Right kidney (tissue), 9 donors: ENCODE measurements at places on chromosomes 12 and 14.

DNA sequence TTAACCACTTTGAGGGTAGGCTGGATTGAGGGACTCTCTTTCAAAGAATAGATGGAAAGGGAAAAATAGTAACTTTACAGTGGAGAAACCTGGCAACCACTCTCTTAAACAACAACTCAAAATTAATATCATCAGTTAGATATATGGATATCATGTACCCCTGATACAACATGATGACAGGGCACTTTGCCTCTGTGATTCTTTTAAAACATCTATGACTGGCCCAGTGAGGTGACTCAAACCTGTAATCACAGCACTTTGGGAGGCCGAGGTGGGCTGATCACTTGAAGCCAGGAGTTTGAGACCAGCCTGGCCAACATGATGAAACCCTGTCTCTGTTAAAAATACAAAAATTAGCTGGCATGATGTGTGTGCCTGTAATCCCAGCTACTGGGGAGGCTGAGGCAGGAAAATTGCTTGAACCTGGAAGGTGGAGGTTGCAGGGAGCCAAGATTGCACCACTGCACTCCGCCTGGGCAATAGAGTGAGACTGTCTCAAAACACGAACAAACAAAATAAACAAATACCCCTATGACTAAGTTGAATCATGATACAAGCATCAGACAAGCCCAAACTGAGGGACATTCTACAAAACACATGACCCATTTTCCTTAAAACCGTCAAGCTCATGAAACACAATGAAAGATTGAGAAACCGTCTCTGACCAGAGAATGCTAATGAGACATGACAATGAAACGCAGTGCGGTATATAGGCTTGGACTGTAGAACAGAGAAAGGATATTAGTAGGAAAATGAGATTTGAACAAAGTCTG, 26.4 kb upstream of the SLC7A8 start:
- no peak for DNase-seq

DNA sequence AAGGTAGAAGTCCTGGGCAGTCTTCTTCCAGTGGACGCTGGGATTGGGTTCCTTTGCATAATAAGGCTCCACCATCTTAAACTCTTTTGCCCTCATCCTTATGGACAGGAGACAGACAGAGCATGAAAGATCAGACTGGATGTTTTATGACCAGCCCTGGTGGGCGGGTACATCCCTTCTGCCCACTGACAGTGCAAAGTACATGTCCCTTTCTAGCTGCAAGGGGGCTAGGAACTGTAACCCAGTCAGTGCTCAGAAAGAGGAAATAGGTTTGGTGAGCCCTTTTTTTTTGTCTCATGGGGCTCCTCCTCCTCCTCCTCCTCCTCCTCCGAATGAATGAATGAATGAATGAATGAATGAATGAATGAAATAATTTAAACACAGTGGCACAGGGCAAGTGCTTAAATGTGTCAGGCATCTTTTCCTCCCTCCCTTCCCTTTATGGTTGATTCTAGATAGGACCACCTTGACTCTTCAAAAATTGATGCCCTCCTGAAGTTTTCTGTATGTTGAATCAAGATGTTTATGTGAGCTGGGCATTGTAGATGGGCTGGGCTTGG, 36.4 kb upstream of the HNF1A start:
- no peak for DNase-seq

GRCh38 chr12:54160769-54161480, 27.9 kb downstream of the SMUG1 start:
- peak; percentile 76 for DNase-seq

DNA sequence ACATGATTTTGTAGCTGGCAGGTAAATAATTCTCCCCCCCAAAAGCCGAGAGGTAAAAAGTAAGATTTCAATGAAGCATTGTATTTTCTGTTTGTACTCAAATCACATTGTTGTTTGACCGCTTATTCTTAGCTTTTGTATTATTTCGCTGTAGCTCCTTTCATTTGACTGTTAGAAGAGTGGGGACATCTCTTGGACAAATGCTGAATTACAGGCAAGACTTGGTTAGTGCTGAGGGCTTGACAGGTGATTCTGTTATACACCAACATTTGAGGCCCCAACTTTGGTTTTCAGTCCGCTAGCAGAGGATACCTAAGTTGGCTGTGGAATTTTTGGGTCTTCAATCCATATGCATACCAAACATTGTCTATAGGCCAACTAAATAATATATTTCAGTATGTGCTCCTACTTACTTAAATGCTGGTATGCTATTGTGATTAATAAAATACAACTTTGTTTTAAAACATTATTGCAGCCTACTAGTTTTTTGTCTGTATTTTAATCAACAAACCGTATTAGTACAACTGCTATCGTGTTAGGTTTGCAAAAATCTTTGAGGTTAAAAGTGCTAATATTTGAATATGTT, 102.2 kb downstream of the ERC1 start:
- DNase-seq: peak; percentile 18

GRCh38 chr12:8844665-8845064, 22.2 kb downstream of the A2ML1 start:
- DNase-seq: no peak

DNA sequence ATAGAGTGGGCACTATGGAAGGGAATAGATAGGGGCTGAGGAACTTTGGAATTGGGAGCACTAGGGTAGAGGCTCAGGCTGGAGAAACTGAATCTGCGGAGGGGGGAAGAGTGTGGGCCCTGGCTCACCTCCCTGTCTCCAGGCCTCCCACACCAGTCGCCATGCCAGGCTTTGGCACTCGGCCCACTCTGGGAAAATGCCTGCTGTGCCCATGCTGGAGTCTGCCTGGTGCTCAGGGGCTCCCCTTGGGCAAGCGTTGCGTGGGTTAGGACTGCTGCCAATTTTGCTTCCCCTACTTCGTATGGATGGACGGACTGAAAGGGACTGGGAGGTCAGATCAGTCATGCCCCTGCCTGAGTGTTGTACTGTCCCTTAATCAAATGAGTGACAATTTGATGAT, 34.6 kb upstream of the CISTR start:
- DNase-seq: no peak

DNA sequence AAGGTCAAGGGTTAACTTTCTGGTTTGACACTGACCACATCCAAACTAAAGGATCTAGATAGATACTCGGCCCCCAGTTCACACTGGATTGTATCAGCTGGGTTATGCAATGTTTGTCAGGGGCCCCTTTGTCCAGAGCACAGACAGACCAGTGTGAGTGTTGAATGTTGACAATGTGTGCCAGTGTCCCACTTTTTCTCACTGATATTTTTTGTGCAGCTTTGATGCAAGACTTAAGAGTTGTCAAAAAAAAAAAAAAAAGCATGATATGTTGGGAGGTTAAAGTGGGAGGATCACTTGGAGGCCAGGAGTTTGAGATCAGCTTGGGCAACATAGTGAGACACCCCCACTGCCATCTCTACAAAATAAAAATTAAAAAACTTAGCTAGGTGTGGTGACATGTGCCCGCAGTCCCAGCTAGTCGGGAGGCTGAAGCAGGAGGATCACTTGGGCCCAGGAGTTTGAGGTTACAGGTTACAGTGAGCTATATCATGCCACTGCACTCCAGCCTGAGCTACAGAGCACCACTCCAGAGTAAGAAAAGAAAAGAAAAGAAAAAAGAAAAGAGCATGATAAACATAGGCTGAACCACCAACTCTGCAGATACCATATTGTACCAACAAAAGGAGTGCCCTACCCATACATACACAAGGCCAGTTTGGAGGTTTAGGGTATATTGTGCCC, 97.5 kb downstream of the LGR5 start:
- no peak for DNase-seq

- no peak for DNase-seq
Observed at GRCh38 chr14:79896009-79896408, 315.3 kb downstream of the DIO2 start.

GRCh38 chr12:98635657-98636323, 8.8 kb downstream of the IKBIP start:
- DNase-seq: no peak

DNA sequence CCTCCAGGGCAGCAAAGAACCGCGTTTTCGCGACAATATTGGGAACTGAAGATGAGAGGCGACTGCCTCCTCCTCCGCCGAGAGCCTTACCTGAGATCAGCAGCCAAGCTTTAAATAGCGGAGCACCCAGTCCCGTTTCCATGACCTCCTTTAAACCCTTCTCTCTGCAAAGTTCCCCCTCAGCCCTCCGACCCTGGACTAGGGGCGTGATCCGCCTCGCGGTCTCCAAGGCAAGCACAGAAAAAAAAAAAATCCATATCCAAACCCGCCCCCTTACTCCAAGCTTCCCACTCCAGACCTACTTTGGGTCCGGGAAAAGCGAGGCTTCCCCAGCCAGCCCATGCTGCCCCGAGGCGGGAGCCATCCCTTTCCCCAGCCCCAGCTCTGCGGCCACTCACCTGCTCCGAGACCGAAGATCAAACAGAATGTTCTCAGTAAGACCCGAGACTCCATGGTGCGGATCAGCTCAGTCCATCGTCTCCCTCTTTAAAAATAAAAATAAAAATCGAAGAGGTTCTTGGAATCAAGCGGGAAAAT, 630 bp downstream of the NELL2 start:
- peak; percentile 59 for DNase-seq

DNA sequence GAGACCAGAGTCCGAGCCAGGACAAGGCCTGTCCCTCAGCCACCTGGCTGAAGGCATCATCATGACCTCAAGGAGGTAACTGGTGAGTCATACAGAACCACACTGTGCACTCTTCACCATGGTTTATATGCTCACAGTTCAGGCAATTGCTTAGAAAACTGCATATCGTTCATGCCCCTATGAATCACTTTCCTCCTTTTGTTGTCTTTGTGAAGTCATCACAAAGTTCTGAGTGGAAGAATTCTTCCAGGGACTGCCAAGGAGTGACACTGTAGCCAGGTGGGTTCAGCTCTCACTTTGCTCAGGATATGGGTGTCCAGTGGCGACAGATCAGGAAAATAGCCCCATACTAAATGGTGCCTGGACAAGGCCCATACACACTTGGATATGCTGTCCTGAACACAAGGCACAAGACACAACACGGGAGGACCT, 92.5 kb downstream of the DPF3 start:
- DNase-seq: no peak

GRCh38 chr12:69044887-69045286, 111.9 kb upstream of the CPM start:
- DNase-seq: no peak

- no peak for DNase-seq
Observed at GRCh38 chr14:41201696-41202095, 405.0 kb upstream of the LRFN5 start.

- no peak for DNase-seq
Observed at GRCh38 chr14:60061371-60061770, 30.4 kb upstream of the PCNX4 start.

- DNase-seq: no peak
Observed at GRCh38 chr12:67594888-67595287, 53.7 kb upstream of the DYRK2 start.

- DNase-seq: peak; percentile 52
Observed at GRCh38 chr14:77125281-77125801, 16.2 kb downstream of the ZDHHC22 start.

- DNase-seq: peak; percentile 26
Observed at GRCh38 chr12:74980510-74980909, 229.1 kb downstream of the KCNC2 start.

GRCh38 chr12:92717202-92717601, 14.4 kb downstream of the PLEKHG7 start:
- DNase-seq: no peak

GRCh38 chr14:30779210-30779609, 95.1 kb upstream of the COCH start:
- no peak for DNase-seq

- no peak for DNase-seq
Observed at GRCh38 chr12:24444634-24445033, 495.2 kb upstream of the SOX5 start.

- no peak for DNase-seq
Observed at GRCh38 chr12:72282721-72283120, 10.6 kb downstream of the TRHDE start.

DNA sequence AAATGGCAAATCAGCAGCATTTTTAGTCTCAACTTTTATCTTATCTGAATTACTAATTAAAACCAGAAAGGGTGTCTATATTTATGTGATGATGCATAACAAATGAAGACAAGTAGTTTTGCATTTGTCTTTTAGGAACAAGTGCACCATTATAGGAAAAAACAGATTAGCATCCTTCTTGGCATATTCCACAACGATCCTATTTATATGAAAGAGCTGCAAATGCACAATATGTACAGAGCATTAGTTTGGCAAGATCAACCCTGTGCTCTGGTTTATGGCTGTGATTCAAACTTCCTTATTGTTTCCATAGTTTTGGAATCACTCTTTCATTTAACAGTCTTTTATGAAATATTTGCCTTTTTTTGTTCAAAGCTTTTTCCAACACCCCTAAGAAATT, 486.8 kb downstream of the KCNH5 start:
- no peak for DNase-seq

- DNase-seq: no peak
Observed at GRCh38 chr14:22179190-22179589, 409.8 kb downstream of the DAD1 start.

- no peak for DNase-seq
Observed at GRCh38 chr12:77540097-77540496, 290.6 kb upstream of the NAV3 start.

DNA sequence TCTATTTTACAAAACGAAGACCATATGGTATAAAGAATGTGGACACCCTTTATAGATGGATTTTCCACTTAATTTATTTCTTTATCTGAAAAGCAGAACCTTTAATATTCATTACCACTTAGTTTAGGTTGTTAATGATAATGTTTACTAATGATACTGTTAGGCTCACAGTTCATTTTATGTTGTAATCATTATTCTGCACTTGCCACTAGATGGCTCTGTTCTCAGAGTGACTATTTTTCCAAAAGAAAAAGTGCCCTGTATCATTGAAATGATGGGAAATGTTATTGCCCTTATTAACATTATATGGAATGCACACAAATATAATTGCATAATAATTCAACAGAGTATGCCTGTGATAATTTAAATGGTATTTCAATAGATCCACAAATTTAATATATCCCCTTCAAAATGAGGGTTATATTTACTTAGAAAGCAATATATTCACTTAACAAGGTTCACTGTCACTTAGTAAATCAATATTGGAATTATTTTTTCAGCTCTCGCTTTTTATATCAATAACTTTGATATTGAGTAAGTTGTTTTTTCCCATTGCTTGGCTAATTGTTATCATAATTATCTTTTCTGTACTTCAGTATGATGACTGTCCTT, 95.7 kb downstream of the PDE3A start:
- DNase-seq: no peak

DNA sequence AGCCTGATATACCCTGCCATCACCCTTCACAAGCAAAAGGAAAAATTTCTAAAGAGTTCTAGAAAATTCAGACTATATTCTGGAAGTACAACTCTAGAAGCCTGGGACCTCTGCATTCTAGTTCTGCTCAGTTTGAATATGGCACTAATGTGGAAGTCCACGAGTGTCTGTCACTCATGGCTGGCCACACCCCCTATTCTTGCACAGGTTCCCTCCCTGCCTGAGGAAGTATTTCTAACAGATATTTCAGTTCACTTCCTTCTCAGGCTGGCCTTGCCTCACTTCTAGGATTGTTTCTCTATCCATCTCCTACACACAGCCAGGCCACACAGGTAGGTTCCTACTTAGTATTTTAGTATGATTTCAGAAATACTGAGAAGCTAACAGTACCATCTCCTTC, 67.4 kb downstream of the PHLDA1 start:
- DNase-seq: no peak
